ENCODE measurements at places on chromosomes 5 and 9. TPM values are rescaled to one million over a fixed set of nuclear protein-coding genes. Genes with fewer than 3 reads are reported as not detected.

- DNase-seq: no peak
Measured at GRCh38 chr9:27168951-27169350, 59.9 kb downstream of the TEK start.

DNA sequence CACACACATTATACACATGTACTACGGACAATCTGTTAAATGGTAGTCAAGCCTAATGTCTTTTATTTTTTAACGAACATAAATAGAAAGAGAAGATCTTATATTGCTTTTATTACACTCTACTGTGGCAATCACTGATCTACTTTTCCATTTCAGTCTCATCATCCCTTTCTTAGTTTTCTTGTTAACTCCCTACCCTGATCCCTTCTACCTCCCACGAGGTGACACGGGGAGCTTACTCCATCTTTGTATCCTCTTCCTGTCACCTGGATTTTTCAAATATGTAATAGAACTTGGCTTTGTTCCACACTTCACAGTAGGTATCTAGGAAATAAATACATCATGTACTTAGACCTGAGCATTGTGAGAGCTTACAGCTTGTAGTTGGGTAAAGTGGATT, 211.0 kb downstream of the PIK3R1 start:
- DNase-seq: no peak

- no peak for DNase-seq
Measured at GRCh38 chr5:56908942-56909293, 478 bp upstream of the SETD9 start.

GRCh38 chr5:43658509-43658908, 55.5 kb downstream of the NNT start:
- no peak for DNase-seq

DNA sequence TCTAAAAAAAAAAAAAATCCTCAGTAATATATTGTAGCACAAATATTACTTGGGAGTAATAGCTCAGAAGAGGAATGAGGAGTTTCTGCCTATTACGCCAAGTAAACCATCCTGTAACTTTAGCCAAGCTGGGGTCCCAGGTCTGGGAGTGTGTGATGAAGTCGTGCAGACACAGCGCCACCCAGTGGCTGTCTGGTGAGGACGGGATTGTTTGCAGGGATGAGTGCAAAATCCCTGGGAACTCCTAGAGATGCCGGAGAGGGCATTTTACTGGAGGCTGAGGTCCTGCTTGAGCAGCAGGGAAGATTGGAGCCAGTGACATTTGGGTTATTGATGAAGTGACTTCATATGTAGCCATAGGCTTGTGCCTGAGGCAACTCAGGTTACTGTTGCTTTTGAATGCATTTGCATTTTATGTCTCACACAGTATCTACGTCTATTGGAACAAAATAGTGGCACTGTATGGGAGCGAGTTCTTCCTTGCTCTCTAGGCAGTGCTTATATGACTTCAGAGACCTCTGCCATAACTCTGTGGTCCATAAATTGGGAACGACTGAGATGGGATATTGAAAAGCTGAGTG, 72.8 kb downstream of the PSAT1 start:
- peak; percentile 23 for DNase-seq

GRCh38 chr5:171659896-171660295, 125.7 kb upstream of the SMIM23 start:
- DNase-seq: no peak

DNA sequence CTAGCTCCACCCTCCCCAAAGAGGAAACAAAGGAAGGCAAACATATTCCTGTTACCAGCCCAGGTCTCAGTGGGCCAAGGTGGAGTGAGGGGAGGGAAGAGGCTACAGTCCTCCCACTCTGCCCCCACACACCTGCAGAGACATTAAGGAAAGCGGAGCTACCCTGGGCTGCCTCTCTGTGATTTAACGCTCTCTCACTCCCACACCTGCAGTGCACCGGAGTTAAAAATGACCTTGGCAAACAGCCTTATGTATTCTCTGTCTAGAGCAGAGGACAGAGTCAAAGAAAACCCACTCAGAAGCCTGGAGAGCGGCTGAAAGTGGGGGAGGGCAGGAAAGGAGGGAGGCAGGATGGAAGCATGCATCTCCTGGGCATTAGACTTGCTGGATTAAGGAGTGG, 32.7 kb downstream of the KCNIP1 start:
- DNase-seq: no peak

- no peak for DNase-seq
Measured at GRCh38 chr9:37325778-37326177, 96.7 kb upstream of the GRHPR start.

DNA sequence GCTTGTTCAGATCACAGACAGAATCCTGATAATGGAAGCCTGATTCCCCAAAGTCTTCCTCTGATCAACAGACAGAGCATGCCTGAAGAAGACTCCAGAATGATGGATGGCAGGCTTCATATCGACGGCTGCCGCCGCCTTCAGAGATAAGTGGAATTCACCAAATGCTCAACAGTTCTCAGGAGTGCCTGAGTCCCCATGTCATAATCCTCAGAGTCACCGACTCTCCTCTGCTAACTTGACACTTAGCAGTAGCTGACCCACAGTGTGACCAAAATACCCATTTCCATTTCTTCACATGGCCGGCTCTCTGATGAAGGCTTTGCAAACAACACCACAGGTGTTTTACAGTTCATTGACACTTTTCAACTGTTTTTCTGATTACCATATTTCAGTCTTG, 58.7 kb downstream of the PRDM6 start:
- no peak for DNase-seq

DNA sequence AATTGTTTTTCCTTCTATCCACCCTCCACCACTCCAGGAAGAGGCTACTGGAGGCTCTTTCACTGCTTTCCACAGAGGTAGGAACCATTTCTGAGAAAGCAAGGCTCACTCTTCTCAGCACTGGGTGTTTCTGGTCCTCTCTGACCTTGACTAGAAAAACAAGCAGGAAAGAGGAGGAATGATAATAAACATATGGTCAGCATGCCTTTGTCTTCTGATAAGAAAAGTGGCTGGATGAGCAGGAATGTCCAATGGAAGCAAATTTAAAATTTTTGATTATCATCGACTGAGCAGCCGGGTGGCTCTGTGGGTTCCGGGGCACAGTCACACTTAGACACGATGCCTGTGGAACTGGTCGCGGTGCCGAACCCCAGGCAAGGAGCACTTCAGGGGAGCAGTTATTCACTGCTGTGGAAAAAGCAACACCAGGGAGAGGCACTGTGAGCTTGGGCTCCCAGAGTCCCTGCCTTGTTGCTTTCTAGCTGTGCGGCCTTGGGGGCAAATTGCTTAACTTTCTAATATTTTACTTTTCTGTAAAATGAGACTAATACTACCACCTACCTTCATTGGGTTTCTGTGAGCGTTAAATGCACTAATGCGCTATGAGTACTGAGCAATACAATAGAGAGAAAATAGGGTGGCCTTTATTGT, 157.0 kb upstream of the LHFPL2 start:
- no peak for DNase-seq

DNA sequence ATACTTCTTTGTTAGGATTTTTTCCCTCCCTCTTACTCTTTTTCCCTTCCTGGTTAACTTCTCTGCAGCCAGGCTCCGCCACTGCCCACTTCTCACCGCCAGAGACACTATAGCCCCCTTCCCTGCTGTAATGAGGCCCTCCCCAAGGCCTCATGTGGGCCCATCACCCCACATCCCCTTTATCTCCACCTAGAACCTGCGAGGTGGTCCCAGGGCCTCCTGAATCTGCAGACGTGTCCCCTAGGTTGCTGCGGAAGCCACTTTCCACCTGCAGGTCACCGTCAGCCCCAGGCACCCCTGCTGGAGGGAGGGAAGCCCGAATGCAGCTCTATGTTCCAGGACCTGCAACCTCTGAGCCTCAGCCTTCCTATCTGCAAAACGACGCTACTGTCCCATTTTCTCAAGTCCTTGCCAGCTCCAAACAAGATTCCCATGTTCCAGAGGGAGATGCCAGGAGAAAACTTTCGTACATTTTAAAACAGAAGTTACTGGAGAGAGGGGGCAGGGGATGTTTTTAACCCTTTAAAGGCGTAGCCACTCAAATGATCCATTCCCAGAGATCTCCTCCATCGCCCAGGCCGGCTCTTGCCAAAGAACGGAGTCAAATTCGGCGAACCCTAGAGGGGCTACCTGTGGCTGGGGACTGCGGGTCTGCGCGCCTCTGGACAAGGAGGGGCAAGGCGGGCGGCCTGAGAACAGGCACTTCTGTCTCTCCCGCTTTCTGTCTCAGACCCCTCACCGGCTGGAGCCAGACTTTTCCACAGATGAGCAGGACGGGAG, 929 bp downstream of the SH3PXD2B start:
- no peak for DNase-seq

DNA sequence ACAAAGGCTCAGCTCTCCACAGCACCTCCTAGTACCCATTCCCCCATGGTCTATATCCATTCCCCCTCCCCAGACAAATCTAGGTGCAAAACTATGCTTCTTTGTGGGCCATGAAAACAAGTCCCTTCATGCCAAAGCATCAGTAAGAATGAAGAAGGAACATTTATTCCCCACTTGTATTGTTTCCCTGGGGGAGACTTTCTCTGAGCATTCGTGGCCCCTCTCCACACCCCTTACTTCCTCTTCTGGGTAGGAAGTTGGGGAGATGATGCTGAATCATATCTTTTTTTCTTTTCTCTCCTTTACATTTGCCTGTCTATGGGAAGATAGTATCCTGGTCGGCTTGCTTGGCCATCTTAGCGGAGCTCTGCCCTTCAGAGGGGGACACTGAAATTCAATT, 246.8 kb downstream of the NSG2 start:
- DNase-seq: no peak

GRCh38 chr9:73200694-73201452, 49.2 kb downstream of the ANXA1 start:
- DNase-seq: no peak

DNA sequence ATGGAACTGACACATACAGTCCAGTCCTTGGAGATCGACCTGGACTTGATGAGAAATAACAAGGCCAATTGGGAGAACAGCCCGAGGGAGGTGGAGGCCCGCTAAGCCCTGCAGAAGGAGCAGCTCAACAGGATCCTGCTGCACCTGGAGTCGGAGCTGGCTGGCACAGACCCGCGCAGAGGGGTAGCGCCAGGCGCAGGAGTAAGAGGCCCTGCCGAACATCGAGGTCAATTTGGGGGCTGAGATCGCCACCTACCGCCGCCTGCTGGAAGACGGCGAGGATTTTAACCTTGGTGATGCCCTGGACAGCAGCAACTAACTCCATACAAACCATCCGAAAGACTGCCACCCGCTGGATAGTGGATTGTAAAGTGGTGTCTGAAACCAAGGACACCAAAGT, 1610.1 kb upstream of the ACO1 start:
- DNase-seq: no peak

- DNase-seq: no peak
Measured at GRCh38 chr9:34571481-34571810, 18.1 kb downstream of the CNTFR start.

DNA sequence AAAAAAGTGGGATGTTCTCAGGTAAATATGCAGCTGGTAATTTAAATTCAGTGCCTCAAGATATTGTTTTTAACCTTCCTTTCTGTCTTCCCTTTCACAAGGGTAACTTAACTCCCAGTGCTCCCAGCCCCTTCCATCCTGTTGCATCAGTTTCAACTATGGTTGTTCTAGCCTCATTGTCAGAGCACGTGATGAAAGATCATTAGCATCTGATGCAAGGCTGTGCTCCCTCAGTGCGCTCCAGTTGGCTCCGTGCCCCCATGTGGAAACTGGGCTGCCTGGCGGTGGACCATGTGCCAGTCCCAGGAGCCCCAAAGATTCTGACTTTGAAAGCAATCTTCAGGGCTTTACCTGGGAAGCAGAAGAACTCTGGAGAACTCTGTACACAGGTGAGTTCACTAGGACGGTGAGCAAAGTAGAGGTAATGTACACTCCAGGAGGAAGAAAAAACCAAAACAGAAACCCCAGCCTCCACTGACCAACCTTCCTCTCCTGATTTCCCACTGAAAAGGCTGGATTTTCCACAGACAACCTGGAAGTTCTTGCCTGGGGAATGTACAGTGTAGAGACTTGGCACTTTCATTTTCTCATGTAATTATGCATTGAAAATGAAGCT, 96.9 kb downstream of the SLC1A3 start:
- DNase-seq: no peak

- DNase-seq: peak; percentile 92
Measured at GRCh38 chr9:137034709-137035506, 3.0 kb upstream of the FUT7 start.

DNA sequence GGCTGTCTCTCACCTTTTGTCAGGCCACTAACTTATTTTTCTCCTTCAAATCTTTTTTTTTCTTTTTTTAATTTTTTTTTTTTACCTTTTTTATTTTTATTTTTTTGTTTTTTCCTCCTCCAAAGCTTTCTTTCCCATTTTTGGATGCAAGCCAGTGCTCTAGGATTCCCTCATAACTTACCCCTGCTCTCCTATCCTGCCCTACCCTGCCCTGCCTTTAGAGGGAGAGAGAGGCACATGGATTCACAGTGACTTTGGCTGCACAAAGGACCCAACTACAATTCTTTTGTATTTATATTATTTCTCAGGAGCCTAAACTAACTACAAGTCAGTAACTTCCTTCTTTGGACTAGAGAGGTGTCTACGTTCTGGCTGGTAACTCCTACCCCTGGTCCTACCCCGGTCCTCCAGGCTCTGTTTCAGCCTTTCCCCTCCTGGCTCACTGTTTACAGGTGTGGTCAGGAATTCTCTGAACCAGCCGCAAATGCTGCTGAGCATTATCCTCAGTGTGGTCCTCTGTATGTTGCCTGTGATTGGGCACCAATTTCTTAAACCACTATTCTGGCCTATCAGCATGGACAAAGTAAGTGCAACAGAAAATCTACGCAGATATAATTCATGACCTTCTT, 8.4 kb upstream of the RUSC2 start:
- no peak for DNase-seq

GRCh38 chr5:112161392-112161748, 257.7 kb downstream of the EPB41L4A start:
- DNase-seq: no peak

DNA sequence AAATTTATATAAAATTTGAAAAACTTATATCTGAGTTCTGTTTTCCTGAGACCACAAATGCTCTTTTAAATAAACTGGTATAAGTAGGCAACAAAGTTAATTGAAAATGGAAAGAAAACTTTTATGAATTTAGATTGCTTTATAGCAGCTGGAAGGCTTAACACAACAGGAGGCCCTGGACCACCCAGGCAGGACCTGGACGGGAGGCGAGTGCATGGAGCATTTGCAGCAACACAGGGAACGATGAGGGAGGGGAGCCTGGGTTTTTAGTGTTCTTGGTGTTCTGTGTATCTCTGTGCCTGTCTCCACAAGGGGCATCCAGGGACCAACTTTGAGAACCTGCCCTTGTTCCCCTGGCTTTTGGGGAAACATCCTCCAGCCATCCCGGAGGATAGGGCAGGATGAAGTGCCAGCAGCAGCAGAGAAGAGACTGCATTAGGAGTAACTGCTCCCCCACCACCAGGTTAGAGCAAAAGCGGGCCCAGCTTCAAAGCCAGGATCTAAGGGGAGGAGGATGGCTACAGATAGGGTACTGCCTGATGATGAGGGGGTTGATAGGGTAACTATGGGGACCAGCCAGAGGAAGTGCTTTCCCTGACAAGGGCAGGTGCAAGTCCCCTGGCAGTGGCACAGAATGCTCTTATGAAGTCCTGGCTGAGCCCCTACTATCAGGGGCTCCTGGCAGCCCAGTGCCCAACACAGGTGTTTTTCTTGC, 6.7 kb upstream of the SPATA31E1 start:
- no peak for DNase-seq

- DNase-seq: no peak
Measured at GRCh38 chr5:23820765-23821471, 313.5 kb downstream of the PRDM9 start.

Gene PCDHB3
- 11.0 TPM for total RNA-seq

Gene IL3
- total RNA-seq: not detected

Gene SKP2
- total RNA-seq: 15.9 TPM

Gene TLN1
- total RNA-seq: 16.3 TPM

Gene C9
- total RNA-seq: under 0.01 TPM

Gene TRIM36
- 105 TPM for total RNA-seq

Gene SPACA9
- total RNA-seq: 2.0 TPM

Gene ACTBL2
- not detected for total RNA-seq

Gene ICE1
- total RNA-seq: 36.3 TPM

Data from frontal cortex (tissue), 4 donors.